ENCODE measurements at places on chromosomes 12 and 14. TPM values are rescaled to one million over a fixed set of nuclear protein-coding genes. Genes with fewer than 3 reads are reported as not detected.

DNA sequence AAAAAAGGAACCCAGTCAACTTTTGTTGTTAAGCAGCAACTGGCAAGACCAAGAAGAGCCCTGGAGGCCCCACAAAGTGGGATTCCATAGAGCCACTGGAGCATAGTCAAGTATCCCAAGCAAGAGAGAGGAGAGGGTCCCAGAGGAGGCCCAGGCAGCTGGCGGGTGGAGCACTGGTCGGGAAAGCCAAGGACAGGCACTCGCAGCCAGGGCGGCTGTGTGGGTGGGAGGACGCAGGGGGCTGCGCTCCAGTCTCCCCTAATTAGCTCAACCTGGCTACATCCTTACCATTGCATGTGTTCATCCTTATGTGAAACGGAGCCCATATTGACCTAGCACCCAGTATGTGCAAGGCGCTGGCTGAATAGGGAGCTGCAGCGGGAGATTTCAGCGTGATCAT is 18.3 kb upstream of the ZFP36L1 start:
- DNase-seq = no peak

DNA sequence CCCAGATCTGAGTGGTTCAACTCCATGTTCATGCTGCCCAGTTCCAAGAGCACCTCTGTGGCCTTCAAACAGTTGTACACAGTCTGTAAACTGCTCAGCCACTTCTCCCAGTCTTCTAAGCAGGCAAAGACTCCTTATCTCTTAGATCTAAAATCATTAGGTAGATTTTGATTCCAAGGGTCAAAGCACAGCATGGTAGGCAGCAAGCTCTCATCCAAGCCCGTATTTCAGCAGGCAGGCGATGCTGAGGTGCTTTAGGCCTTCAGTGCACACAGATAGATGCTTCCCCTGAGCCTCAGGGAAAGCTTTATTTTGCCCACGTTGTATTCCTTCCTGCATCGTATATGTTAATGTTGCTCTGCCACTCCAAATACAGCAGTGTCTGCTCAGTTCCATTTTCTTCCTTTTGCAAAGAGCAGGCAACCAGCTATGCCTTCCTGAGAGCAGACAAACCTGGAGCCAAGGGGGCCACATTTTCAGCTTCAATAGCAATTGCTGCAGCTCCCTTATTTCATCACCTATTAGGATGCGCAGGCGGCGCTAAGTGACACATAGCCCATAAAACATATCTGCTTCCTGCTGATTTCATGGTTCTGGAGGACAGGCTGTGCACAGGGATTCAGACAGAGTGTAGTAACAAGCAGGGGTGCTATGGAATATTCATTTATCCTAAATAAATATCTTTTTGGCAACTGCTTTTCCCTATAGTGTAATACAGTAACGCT is 67.5 kb downstream of the ETV6 start:
- DNase-seq = no peak

DNA sequence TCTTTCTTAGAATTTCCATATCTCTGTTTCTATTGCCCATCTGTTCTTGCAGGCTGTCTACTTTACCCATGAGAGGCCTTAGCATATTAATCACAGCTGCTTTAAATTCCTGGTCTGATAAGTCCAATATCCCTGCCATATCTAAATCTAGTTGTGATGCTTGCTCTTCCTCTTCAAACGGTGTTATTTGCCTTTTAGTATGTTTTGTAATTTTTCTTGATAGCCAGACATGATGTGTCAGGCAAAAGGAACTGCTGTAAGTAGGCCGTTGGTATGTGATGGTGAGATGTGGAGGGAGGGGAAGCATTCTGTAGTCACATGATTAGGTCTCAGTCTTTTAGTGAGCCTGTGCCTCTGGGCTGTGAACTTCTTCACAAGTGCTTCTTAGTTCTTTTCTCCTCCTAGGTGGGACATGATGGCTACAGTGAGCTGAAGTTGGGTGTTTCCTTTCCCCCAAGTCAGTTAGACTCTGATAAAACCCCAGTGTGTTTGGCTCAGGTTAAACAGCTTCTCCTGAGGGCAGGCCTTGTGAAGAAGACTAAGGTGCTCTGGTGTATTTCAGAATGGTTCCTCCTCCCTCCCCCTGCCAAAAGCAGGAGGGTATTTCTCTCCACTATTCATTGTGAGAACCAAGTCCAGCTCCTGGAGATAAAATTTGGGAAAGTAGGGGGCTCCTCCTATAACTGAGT is 195.9 kb upstream of the PARP11 start:
- DNase-seq = no peak

GRCh38 chr14:75448209-75448608 is 20.4 kb downstream of the JDP2 start:
- no peak for DNase-seq

DNA sequence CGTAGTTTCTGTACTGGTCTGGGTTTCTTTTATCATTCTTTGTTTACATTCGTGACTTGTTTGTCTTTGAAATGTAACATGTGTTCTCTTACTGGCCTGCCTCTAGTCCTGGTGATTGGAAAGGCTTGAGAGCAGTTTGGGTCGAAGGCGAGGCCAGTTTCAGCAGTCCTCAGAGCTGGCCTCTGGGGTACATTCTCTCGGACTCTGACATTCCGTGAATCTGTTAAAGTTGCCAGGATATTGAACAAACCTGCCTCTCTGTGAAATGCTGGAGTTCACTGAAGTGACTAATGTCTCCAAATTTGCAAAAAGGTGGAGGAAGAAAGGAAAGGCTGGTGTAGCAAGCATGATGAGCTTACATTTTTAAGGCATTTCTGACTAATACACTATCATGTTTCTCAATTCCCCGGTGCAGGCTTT is 1.5 kb downstream of the PLEKHA5 start:
- no peak for DNase-seq

DNA sequence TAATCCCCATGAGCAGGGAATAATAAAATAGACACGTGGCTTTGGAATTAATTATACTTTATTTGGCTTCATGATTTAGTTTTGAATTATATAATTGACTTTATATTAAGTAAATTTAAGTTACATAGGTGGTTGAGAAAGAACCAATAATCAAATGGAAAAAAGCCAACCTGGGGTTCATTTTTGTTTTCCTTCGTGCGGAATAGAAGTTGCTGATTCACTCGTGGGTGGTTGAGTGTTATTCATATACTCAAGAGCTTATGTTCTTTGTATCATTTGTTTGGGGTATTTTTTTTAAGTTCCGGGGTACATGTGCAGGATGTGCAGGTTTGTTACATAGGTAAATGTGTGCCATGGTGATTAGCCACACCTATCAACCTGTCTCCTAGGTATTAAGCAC is 58.0 kb downstream of the ZNF664 start:
- DNase-seq = no peak

The RAB35 gene
- total RNA-seq = 15.0 TPM

The CHST11 gene
- 6.7 TPM for total RNA-seq

The ACOT6 gene
- total RNA-seq = not detected

DNA sequence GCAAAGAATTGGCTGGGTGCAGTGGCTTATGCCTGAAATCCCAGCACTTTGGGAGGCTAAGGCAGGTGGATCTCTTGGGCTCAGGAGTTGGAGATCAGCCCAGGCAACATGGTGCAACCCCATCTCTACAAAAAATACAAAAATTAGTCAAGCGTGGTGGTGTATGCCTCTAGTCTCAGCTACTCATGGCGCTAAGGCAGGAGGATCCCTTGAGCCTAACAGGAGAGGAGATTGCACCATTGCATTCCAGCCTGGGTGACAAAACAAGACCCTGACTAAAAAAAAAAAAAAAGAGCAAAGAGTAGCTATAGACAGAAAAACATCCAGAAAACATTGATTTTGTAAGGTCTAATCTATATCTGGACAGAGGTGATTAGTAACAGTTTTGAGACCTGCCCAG is 25.0 kb downstream of the KIF21A start:
- DNase-seq = no peak

The CBLN3 gene
- 0.47 TPM for total RNA-seq
